NCI-H510A treated with DMSO at 0.1 percent for 48 hours (cell line): ENCODE measurements at places on chromosomes 6 and 20.

- DNase-seq, result no peak
Measured at GRCh38 chr6:95017922-95018321, 559.4 kb upstream of the MANEA start.

GRCh38 chr20:57000441-57000968, 265.9 kb downstream of the BMP7 start:
- no peak for DNase-seq

DNA sequence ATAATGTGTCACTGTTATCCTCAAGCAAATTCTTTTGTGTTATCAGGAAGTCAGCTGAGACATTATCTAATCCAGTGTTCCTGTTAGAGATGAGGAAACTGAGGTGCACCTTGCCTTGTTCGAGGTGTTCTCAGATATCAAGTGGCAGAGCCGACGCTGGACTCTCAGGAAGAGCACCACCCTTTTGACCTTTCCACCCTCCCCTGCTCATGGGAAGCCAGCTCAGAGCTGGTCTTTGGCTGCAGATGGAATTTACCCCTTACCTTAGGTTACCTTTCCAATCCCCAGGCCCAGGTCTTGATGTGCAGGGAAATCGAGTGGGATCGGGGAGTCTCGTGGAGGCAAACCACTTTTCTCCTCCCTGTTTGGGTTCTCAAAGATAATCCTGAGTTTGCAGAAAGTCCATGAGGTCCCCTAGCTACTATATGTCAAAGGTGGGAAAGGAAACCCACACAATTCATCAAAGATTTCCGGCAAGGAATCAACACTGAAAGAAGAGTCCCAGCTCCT, 62.9 kb upstream of the PIM1 start:
- DNase-seq, result no peak

- no peak for DNase-seq
Measured at GRCh38 chr6:37748118-37748517, 50.4 kb upstream of the MDGA1 start.

DNA sequence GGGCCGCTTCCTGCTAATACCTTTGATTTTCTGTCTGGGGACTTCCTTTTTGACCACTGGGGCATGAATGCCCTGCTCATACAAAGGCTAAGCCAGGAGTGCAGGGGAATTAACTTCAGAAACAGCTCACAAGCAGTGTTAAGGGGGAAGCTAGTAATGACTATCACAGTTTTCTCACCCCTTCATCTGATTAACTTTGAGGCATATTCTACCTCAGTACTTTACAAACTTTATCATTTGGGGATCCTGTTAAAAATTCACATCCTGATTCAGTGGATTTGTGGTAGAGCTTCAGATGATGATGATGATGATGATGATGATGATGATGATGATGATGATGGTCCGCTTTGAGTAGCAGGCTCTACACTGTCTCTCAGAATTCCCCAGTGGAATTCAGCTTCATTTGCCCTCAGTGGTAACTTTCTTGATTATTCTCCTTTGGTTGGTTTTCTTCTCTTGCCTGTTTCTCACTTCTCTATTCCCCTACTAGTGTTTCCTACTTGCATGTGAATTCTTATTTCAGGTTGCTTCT, 78.4 kb upstream of the TMEM170B start:
- no peak for DNase-seq

DNA sequence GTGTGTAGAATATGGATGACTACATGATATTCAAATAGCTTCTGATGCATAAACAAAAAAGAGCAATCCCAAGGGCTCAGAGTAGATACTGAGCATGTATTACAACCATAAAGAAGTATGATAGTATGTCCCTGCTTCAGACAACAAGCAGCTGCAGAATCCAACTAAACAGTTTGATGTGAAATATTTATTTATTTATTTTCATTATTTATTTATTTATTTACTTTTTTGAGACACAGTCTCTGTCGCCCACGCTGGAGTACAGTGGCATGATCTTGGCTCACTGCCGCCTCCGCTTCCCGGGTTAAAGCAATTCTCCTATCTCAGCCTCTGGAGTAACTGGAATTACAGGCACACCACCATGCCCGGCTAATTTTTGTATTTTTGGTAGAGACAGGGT, 384.3 kb downstream of the KHDRBS2 start:
- no peak for DNase-seq

DNA sequence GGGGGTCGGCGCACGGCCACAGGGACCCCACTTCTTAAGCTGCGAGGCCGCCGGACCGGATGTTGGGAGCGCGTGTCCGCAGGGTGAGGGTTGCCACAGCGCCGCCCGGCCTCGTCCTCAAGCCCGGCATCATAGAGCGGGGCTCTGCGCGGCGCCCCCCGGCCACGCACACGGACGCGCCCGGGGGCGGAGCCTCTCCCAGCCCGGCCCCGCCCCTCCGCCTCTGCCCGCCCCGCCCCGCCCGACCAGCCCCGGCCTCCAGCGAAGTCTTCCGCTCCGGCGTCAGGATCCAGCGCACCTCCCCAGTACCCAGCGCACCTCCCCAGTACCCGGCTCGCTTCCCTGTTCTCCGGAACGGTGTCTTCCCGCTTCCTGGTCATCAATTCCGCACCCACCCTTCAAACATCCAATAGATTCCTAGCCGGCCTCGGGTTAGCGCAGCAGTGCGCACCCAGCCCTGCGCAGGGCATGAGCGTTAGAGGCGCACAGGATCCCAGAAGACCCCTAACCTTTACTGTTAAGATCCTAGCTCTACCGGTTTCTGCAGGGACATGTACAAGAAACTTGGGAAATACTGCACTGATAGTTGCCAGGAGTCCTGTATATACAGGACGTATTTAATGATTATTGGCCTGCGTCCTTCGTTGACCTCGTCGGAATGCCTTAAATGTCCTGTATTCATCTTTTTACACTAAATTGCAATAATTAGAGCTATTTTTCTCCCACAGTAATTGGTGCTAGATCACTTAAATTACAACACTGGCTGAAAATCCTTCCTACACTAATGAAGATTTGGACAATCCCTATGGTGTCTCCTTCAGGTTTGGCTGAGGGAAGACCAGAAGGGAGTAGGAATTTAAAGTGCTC, 535 bp upstream of the DNAAF9 start:
- peak; percentile 90 for DNase-seq

DNA sequence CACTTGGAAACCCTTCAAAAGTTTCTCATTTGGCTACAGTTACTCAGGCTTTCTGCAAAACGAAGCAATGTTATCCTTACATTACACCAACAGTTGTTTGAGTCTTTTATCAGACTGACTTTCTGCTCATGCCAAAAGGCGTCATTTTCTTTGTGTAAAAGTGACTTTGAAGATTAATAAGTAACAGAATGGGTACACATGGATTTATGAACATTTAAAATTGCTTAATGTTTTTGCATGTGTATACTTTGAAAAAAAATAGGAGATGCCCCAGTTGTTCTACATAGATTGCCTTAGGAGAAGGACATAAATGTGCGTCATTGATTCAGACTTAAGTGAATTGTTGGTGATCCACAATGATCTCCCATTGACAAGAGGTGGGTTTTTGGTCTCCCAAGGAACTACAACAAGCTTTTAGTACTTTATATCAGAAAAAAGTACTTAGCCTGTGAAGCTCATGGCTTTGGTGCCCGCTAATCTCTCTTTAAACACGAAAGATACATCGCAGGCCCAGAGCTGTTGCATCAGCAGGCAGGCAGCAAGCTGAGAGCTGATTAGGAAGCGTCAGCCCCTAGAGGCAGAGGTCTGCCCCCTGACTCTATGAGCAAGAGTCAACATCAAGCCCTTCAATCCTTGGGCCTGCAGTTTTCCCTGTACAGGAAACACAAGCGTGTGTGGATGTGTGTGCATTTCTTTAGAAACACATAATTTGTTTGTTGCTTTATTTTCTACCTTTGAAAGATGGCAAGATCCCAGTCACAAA, 45.9 kb downstream of the SLC22A3 start:
- DNase-seq, result no peak

GRCh38 chr20:23455639-23456038, 3.0 kb upstream of the CST11 start:
- DNase-seq, result no peak

GRCh38 chr20:61460261-61461052, 208.4 kb downstream of the CDH4 start:
- DNase-seq, result no peak

- no peak for DNase-seq
Measured at GRCh38 chr6:125924169-125924568, 32.4 kb upstream of the HINT3 start.

- no peak for DNase-seq
Measured at GRCh38 chr6:20877008-20877937, 343.0 kb downstream of the CDKAL1 start.

- no peak for DNase-seq
Measured at GRCh38 chr20:42197599-42197998, 579.4 kb upstream of the CHD6 start.

GRCh38 chr6:127279815-127280214, 13.2 kb downstream of the RNF146 start:
- no peak for DNase-seq

DNA sequence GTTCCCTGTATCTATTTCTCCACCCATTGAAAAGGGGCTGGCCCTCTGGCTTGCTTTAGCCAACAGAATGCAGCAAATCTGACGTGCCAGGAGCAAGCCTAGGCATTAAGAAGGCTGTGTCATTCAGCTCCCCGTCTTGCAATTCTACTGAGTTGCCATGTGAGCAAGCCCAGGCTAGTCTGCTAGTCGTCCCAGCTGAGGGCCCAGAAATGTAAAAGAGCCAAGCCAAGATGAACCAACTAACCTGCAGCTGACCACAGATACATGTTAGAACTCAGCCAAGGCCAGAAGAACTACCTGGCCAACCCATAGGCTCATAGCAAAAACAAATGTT, 30.1 kb downstream of the PREP start:
- DNase-seq, result no peak

DNA sequence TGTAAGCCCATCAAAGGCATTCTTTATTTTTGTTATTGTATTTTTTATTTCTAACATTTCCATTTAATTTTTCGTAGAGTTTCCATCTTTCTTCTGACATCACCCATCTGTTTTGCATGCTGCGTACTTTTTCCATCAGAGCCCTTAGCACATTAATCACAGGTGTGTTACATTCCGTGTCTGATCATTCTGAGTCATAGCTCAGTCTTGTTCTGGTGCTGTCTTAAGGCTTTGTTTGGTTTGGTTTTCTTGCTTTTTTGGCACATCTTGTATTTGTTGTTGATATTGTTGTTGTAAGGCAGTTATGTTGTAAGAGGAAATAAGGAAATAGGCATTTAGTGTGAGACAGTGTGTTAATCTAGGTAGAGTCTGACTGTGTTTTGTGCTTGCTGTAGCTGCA, 214.6 kb upstream of the CDH4 start:
- DNase-seq, result no peak

- DNase-seq, result no peak
Measured at GRCh38 chr6:56536536-56536935, 106.2 kb downstream of the DST start.

GRCh38 chr6:8180327-8181159, 78.2 kb upstream of the EEF1E1 start:
- DNase-seq, result no peak

DNA sequence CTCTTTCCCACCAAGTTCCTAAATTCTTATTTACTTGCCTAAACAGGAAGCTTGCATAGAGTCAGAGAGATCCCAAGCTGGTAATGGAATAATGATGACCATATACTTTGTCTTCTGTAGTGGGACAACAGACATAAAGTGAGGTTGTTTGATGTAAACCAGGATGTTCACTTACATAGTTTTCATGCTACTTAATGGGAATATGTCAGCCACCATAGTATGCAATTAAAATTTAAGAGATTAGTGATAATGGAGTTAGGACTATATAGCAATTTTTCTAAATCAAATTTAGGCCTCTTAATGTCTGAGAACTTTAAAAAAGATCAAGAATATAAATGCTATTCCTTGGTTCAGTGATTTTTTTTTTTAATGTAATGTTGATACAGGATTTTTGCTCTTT, 180.6 kb downstream of the BCKDHB start:
- no peak for DNase-seq

DNA sequence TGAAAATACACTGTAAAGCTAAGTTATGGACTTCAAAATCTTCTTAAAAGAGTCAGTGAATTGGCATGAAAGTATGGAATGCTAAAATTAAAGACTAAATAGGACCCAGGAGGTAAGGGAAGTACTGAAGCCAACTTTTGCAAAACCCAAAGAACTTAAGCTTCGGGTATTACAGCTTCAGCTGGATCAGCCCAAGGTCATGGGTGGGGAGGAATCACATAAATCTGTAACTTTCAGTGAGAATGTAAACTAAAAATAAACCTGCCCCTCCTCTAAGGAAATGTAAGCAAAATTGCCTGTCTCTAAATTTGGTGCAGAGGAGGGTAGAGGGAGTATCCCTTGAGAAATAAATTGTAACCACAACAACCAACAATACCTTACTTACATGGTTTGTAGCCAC, 4.4 kb upstream of the MUC21 start:
- DNase-seq, result no peak

GRCh38 chr6:27837625-27838057, 74.6 kb downstream of the OR2B2 start:
- DNase-seq, result peak; percentile 66

- no peak for DNase-seq
Measured at GRCh38 chr20:46928580-46929132, 34.0 kb downstream of the EYA2 start.

GRCh38 chr6:46688117-46688965, 656 bp downstream of the TDRD6 start:
- no peak for DNase-seq

GRCh38 chr6:114090626-114091025, 119.7 kb upstream of the HDAC2 start:
- DNase-seq, result no peak

DNA sequence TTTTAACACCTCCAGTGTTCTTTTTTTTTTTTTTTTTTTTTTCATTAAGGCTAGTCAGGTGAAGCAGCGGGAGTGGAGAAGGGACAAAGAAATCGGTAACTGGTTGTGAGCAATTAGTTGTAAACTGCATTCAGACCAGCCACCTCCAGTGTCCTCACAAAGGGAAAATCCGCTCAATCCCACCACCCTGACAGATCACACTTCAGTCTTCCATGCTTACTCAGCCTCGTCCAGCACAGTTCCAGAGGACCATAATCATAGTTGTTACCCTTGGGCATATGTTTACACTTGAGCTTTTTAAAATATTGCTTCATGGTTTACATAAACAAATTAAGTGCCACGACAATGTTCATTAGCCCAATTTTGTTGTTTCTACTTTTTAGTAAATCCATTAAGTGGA, 10.2 kb downstream of the DYNLRB1 start:
- no peak for DNase-seq

DNA sequence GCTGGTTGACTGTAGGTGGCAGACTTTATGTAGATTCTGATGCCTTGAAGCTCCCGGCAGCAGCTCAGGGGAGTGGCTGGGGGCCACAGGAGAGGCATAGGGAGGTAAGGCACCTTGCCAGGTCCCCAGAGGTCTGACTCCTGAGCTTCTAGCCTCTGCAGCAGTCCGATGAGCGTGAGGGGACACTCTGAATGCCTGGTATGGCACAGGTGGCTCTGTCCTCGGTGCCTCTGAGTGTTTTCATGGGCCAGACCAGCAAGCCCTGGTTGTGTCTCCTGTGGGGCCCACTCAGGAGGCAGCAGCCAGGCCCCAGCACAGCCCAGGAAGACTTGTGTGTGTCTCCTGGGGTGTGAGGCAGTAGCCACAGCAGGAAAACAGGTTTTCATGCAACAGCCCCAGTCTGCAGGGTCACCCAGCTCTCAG, 39.7 kb upstream of the IRF4 start:
- no peak for DNase-seq
